Esophagus muscularis mucosa (tissue), 4 donors: ENCODE measurements at places on chromosomes 3 and 15. TPM values are rescaled to one million over a fixed set of nuclear protein-coding genes. Genes with fewer than 3 reads are reported as not detected.

RAB6B gene
- total RNA-seq = 11.9 TPM

EPHA6 gene
- total RNA-seq = 2.4 TPM

BFSP2 gene
- not detected for total RNA-seq

SEMA3G gene
- 7.1 TPM for total RNA-seq

CCR2 gene
- 1.3 TPM for total RNA-seq

CHRD gene
- 16.1 TPM for total RNA-seq

OR5K2 gene
- total RNA-seq = not detected

FBXW12 gene
- total RNA-seq = not detected

CACNA1D gene
- 0.99 TPM for total RNA-seq

TICRR gene
- total RNA-seq = 0.29 TPM

GRCh38 chr3:88467191-88467590 lies 317.4 kb downstream of the C3orf38 start:
- DNase-seq = no peak

DNA sequence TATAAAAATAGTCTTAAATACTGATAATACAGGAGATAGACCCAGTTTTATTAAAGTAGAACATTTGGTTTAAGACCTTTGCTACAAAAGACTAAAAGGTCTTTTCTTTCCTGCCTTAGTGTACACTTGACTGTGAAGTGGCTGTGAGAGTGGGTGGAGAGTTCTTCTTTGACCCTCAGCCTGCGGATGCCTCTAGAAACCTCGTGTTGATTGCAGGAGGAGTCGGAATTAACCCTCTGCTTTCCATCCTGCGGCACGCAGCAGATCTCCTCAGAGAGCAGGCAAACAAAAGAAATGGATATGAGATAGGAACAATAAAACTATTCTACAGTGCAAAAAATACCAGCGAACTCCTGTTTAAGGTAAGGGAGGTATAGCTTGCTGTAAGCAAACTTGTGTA lies 36.5 kb downstream of the OXNAD1 start:
- DNase-seq = peak; percentile 84

- peak; percentile 91 for DNase-seq
Observed at GRCh38 chr15:84402856-84403608, 167.5 kb downstream of the GOLGA6L4 start.

- no peak for DNase-seq
Observed at GRCh38 chr3:12620729-12621128, 43.2 kb downstream of the RAF1 start.

DNA sequence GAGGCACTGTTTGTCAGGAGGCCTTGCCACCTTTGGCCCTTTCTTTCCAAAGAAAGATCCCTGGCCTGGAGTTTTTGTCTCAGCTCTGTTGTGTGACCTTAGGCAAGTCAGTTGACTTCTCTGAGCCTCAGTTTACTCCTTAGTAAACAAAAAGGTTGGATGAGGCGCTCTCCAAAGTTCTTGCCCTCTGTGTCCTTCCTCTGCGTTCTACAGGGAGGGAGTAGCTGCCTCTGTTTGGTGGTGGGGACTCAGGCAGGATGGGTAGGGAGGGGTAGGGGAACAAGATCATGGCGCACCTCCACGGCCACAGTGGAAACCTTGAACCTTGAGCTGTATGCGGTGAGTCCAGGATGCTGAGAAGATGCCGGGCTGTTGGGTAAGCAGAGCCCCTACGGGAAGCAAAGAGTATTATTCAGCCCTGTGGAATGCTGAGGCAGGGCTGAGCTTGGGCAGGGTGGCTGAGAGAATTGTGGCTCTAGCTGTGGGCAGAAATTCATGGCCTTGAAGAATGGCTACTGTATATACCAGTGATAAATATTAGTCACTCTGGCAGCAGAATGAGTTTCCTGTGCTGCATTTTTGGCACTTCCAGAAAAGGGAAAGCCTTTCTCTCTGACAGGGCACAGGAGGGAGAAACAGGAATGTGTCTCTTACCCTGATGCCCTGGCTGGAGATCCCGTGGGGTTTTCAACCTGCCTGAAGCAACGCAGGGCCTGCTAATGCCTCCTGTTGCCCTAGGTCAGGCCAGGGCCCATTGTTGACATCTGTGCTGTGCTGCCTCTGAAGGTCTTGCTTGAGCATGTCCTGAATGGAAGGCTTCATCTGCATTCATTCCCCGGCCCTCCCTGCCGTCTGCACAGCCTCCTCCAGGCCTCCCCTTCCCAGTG lies 39.9 kb downstream of the SMAD3 start:
- DNase-seq = no peak

GRCh38 chr3:191555037-191555436 lies 94.1 kb downstream of the PYDC2 start:
- no peak for DNase-seq

- no peak for DNase-seq
Observed at GRCh38 chr3:73385568-73385967, 239.2 kb downstream of the PDZRN3 start.

GRCh38 chr3:29605845-29606244 lies 325.0 kb downstream of the RBMS3 start:
- DNase-seq = no peak

DNA sequence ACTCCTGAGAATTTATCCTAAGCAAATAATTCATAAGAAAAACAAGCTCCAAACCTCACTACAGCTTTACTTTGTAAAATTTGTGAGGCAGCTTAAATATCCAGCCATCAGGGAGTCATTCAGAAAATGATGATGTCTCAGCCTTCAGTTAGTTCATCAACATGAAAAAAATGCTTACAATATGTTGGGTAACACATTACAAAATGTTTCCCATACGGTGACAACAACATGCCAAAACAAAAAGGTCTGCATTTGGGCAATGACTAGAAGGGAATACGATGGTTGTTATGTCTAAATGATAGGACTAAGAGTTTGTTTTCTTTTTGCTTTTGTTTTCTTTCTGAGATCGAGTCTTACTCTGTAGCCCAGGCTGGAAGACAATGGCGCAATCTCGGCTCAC lies 47.0 kb upstream of the CFAP161 start:
- no peak for DNase-seq

- DNase-seq = no peak
Observed at GRCh38 chr3:170689296-170689829, 103.5 kb upstream of the SLC7A14 start.

GRCh38 chr15:52730173-52730572 lies 51.0 kb upstream of the ATOSA start:
- DNase-seq = no peak

GRCh38 chr3:170713653-170714052 lies 127.8 kb upstream of the SLC7A14 start:
- no peak for DNase-seq

DNA sequence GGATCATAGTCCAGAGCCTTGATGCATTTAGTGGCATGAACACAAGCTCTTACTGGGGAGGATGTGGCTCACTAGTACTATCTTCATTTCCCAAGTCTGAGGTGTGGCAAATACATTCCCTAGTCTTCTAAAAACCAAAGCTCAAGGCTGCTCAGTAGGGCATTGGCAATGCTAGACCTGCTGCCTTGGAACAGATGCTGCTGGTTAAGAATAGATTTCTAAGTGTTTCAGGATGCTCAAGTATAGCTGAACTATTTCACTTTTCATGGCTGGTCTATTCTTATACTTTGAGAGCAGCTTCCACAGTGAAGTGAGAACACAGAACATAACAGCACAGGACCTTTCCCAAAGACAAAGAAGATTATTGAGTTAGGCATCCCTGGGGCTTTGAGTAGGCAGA lies 178.8 kb downstream of the CHST2 start:
- no peak for DNase-seq

DNA sequence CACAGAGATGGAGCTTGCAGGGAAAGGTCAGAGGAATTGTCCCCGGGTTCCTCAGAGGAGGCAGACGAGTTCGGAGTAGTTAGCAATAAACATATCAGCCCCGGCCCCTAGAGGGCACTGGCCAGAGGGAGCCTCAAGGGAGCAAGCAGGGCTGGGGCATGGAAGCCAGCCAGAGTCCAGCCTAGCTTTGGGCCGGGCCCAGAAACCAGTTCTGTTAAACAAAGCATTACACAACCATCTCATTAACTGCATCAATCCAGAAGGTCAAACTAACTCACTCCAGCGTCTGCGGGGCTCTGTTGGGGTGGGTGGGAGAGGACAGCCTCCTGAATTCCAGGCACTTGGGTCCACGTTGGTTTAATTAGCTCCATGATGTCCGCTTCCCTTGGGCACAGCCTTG lies 41.0 kb upstream of the IREB2 start:
- no peak for DNase-seq

- DNase-seq = no peak
Observed at GRCh38 chr15:37134699-37135131, 34.4 kb upstream of the MEIS2 start.

DNA sequence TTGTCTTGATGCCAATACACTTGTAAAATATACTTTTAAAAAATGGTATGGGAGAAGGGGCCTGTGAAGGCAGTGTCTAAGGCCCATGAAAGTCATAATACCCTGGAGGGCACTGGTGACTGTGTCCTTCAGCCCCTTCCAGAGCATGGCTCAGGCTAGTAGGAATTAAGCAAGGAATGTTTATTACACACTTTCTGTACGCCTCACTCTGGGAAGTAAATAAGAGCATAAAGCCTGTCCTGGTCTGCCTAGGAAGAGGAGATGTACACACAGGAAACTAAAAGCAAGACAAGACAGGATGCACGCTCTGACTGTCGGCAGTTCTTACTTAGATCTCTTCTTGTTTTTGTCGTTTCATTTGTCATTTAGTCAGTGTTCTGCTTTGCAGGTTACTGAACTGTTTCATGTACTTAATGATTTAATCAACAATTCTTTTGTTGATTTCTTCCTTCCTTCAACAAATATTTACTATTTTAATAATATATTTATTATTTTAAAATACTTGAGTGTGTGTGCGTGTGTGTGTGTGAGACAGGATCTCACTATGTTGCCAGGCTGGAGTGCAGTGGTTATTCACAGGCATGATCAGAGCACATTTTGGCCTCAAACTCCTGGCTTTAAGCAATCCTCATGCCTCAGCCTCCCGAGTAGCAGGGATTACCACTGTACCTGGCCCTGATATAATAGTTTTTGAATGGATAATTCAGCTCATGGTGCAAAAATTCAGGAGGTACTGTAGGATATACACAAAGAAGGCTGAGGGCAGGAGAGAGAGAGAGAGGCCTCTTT lies 9.0 kb upstream of the SMAD6 start:
- DNase-seq = no peak

- DNase-seq = no peak
Observed at GRCh38 chr3:151351219-151351618, 21.9 kb upstream of the P2RY13 start.

DNA sequence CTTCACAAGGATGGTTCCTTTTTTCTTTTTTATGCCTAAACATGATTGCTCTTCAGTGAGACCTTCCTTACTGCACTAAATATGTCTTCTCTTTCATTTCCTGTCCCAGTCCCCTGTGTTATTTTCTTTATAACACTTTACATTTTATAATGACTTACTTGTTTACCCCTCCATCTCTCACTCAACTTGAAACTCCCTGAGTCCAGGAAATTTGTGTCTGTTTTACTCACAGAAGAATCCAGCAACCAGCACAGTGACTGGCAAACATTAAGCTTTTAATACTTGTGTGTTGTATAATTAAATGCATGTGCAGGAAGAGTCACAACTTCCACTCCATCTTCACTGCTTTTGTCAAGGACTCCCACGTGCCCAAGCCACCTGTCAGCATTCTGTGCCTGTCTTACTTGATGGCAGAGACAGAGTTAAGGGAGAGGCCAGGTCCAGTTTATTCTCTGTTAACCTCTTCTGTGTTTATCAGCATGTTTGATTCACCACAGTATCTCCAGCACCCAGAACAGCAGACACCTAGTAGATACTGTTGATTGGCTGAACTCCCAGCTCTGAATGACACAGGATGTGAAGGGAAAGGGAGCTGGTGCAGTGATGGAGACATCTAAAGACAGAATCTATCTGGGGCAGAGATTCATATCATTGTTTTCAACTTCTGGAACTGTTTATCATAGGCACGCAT lies 42.8 kb downstream of the SSR3 start:
- DNase-seq = peak; percentile 45

GRCh38 chr3:192929755-192930547 lies 12.3 kb upstream of the MB21D2 start:
- DNase-seq = no peak

DNA sequence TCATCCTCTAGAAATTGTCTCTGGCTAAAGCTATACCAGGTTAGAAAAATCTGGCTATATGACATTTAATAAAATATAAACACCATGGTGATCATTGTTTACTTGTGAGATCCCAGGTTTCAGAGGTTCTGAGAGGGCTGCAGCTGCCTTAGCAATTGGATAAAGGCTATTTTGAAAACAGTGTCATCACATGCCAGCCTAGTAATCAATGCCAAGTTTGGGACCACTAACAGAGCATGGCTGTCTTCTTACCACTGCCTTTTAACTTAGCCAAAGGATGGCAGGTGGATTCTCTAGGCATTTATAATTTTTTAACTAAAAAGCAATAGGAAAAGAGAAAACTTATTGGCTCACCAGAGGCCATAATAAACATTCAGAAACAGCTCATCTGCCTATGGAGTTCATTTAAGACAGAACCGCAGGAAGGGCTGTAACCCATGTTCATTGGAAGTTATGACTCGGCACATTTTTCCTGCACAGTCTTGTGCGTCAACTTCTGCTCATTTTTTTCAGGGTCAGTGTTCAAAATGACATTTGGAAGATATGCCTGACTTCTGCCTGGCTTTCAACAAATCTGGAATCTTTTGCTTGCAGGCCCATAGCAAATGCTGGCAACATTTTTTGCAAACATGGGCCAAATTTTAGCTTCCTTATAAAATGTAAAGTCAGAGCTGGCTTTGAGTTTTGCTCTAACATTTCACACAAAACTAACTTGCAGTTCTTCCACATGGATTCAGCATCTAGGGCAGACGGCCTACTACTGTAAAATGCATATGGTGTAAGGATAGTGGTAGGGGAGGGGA lies 476.0 kb upstream of the TBL1XR1 start:
- no peak for DNase-seq

- peak; percentile 92 for DNase-seq
Observed at GRCh38 chr15:99414755-99415731, 150.7 kb upstream of the MEF2A start.

- no peak for DNase-seq
Observed at GRCh38 chr3:62462104-62462762, 88.9 kb upstream of the FEZF2 start.
